Stimulated activated CD4-positive, alpha-beta T cell treated with anti-CD3 and anti-CD28 coated beads, Interleukin-1b, Interleukin-23, amount 100 ng/mL, for 1 hour (primary cell): ENCODE measurements at places on chromosomes 7 and 10.

DNA sequence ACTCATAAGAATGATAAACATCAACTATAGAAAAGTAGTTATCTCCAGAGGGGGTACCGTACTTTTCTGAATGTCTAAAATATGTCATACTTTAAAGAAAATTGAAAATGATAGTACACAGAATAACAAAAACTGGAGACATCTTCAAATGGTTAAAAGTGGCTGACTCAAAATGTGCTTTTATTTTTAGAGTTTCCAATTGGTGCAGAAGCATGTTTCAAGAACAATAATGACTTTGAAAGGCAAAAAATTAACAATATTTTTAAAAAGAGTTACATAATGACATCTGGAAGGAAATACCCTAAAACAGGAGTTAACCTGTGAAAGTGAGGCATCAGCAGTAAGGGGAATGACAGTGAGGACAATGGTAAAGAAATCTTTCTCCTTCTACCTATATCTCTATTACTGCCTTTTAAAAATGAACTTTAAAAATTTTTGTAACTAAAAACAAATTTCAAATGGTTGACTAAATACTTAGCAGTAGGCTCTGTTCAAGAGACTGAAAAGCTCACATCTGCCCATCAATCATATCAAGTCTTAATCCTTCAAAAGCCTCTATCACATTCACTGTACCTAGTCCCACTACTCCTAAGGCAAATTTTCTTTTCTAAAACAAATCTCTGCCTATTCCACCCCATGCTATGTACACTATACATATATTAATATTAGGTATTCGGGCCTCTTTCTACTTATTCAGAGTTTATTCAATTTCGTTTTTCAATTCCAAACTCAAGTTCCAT, 3.0 kb downstream of the ASZ1 start:
- DNase-seq: no peak

GRCh38 chr10:118940386-118940785, 89.1 kb upstream of the NANOS1 start:
- no peak for DNase-seq

- no peak for DNase-seq
Observed at GRCh38 chr10:101832325-101832771, 11.3 kb downstream of the KCNIP2 start.

- DNase-seq: no peak
Observed at GRCh38 chr10:18308600-18308999, 168.4 kb downstream of the CACNB2 start.

GRCh38 chr10:660413-660969, 29.0 kb downstream of the DIP2C start:
- no peak for DNase-seq

DNA sequence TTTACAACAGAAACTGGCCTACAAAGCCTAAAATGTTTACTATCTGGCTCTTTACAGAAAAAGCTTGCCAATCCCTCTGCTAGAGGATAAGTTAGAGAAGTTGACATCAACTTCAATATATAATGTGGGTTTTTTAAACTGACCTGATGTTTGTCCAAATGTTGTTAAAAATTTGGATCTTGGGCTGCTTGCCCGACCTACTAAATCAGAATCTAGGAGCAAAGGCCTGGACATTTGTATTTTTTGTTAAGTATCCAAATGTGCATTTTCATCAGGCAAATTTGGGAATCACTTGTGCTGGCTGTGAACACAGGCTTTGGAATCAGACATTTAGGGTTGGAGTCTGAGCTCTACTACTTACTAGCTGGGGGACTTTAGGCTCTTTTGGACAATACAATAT, 252.7 kb upstream of the CSTF2T start:
- no peak for DNase-seq

GRCh38 chr10:23201837-23202236, 9.7 kb downstream of the PTF1A start:
- no peak for DNase-seq

- no peak for DNase-seq
Observed at GRCh38 chr7:35485436-35485835, 209.5 kb downstream of the HERPUD2 start.

- no peak for DNase-seq
Observed at GRCh38 chr10:74047871-74048270, 50.0 kb downstream of the VCL start.

DNA sequence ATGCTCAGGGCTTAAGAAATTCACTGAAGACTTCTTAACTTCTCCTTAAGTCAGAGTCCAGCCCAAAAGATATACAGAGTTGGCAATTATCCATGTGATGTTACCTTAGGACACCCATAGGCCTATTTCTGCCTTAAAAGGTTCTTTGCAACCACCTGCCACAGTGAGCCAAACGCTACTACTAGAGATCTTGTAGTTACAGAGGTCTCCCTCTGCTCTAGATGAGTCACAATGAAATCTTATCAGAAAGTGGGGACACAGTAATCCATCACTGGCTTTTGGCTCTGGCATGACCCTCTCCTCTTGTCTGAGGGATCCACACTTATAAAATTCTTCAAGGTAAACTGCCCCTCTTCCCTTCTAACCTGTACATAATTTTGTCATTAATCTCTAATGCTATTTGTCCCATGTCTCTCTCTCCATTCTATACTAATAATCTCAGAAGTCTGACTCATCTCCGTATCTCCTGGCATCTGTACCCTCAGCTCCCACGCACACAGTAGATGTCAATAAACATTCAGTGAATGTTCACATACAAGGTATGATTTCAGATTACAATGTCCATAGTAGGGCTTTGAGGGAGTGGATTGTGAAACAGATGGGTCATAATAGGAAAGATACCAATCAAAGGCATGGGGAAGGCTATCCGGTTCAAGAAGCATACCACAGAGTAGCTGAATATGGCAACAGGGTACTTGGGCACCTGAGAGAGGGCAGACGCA, 112.1 kb downstream of the SGMS1 start:
- DNase-seq: no peak

- DNase-seq: no peak
Observed at GRCh38 chr7:41466760-41467384, 236.0 kb downstream of the INHBA start.

DNA sequence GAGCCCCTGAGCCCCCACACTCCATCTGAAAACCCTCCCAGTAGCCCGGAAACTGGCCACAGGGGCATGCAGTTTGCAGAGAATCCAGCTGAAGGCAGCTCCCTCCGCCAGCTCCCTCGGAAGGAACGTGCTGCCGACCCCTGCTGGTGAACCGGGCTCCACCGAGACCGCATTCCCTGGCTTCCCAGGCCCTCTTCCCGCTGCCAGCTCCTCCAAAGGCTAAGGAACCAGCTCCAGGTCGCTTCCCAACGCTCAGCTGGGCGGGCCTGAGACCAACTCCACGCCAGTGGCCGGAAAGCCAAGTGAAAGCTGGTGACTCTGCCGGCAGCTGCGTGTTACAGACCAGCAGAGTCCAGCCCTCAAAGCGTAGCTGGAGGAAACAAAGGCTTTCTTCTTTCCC, 35.8 kb downstream of the GPER1 start:
- DNase-seq: no peak

DNA sequence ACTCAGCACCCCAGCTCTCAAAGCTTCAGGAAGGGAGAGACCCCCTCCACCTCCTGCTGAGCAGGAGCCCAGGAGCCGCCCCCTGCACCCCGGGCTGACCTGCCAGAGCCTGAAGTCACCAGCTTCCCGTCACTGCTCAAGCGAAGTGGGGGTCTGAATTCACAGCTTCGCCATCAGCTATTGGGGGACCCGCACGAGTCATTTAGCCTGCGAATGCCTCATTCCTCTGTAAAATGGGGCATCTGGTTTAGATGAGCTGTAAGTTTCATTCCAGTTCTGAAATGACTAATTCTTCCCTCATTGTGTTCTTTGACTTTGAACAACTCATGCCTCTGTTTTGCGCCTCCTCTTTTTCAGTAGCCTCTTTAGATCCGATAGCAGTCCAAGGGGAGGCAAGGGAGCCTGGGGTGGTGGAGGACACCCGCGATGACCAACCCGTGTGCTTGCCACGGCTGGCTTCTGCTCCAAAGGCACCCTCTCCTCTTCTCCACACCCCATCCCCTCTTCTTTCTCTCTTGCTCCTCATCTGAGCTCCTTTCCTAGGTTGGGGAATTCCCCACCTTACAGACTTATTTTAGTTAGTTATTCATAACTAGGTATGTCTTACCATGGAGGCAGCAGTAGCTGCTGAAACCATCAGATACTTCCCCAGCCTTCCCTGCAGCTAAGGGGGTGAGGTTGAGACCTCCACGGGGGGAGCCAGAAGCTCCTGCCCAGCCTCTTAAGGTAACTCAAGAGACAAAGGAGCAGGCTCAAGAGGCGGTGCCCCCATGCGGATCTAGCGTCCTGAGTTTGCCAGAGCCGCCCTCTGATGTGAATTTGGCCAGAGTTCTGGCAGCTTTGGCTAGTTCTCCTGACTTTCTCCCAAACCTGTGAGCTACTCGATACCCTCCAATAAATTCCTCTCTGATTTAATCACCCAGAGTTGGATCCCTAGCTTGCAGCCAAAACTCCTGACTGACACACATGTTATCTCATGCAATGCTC, 47.7 kb downstream of the RBM17 start:
- DNase-seq: no peak

DNA sequence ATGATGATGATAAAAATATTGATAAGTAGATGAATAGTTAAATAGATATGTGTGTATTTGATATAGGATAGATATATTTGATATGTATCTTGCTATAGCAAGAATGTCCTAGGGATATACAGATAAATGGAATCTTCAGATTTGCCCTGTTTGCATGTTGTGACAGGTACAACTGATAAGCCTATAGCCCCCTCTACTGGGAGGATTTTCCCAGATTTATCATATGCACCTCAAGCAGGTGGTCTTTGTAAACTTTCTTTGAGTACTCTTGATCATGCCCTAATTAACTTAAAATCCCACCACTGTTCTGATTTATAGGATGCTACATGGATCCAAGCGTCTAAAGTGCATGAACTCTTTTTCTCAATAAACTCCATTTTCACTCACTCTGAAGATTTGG, 1050.7 kb downstream of the SORCS3 start:
- DNase-seq: no peak

DNA sequence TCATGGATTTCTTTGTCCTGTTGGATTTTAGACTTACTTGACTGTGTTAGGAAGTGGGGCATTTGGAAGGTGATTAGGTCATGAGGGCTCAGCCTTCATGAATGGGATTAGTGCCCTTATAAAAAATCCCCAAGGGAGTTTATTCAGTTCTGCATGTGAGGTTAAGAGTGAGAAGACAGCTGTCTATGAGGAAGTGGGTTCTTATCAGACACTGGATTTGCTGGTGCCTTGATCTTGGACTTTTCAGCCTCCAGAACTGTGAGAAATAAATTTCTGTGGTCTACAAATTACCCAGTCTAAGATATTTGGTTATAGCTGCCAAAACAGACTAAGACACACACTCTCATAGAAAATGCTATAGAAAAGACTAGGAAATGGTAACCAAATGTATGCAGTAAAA, 724.7 kb upstream of the FZD8 start:
- no peak for DNase-seq

GRCh38 chr7:158710651-158711102, 6.1 kb upstream of the NCAPG2 start:
- DNase-seq: no peak

DNA sequence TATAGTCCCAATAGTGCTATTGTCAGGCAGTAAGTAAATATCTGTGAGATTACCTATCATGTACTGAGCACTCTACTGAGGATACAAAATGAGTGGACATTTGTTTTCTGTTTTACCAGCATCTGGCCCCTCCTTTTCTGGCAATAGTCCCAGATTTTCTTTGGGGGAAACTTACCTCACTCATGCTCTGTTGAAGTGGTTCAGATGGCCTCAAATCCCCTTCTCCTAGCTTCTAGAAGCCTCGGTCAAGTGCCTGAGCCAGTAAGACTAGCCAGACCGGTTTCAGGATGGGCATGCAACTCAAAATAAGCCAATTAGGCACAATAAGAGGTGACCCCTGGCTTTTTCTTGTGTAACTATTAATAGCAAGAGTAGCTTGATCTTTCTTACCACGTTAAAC, 19.7 kb downstream of the TRDMT1 start:
- DNase-seq: no peak

- DNase-seq: no peak
Observed at GRCh38 chr10:4306871-4307270, 519.1 kb upstream of the AKR1E2 start.

- no peak for DNase-seq
Observed at GRCh38 chr7:5302577-5302976, 19.8 kb downstream of the SLC29A4 start.

DNA sequence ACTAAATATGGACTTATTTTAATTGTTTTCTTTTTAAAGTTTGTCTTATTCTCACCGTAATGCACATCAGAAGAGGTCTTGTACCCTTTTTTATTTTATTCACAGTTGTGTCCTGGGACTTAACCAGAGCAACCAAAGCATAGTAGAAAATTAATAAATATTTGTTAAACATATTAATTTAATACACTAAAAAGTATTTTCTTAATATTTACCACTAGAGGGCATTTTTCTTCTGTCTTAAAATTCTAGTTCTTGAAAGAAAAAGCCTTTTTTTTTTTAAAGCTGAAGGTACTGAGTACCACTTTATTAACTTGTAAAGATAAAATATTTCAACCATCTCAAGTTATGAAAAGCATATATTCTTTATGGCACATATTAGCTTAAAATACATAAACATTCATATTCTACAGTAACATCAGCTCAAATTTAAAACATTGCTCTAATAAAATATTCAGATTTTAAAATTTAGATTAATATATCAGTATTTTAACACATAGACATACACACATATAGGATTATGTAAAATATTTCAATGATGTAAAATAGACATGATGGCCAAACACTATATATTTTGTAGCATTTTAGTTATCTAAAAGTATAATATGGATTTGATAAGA, 260.4 kb downstream of the SEMA3A start:
- no peak for DNase-seq

DNA sequence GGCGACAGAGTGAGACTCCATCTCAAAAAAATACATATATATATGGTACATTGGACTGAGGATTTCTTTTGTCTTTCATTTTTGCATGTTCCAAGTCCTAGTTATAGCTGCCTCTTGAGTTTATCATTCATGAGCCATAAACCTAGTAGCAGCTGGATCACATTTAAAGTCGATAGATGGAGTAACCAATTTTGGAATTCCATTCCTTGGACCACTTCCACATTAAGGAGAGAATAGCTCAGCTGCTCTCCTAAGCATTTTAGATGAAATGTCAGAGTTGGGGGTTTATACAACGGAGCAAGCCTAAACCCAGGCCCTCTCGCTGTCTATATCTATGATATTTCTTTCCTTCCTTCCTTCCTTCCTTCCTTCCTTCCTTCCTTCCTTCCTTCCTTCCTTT, 141.2 kb downstream of the LYZL1 start:
- DNase-seq: no peak

DNA sequence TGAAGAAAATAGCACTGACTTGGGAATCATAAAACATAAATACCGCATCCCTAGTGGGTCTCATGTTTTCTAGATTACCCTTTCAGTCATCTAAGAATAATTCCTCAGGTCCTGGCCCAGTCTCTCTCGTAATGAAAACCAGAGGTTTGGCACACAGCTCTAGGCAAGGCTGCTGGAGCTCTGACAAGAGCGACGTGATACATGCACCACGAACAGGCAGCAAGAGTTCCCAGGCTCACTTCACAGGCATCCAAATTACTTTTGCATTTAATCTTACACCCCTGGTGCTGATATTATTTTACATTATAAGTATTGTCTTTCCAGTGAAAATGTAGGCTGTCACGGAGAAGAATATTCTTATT, 105.2 kb downstream of the THSD7A start:
- DNase-seq: no peak

- DNase-seq: no peak
Observed at GRCh38 chr10:31034098-31034909, 2.6 kb upstream of the ZNF438 start.

GRCh38 chr10:128739930-128740329, 613.7 kb upstream of the MKI67 start:
- DNase-seq: no peak

- DNase-seq: no peak
Observed at GRCh38 chr10:114359041-114359952, 45.0 kb downstream of the AFAP1L2 start.
